ENCODE measurements at places on chromosomes 2 and 18.

GRCh38 chr2:25650256-25650655 lies 23.1 kb downstream of the DTNB start:
- DNase-seq: no peak

DNA sequence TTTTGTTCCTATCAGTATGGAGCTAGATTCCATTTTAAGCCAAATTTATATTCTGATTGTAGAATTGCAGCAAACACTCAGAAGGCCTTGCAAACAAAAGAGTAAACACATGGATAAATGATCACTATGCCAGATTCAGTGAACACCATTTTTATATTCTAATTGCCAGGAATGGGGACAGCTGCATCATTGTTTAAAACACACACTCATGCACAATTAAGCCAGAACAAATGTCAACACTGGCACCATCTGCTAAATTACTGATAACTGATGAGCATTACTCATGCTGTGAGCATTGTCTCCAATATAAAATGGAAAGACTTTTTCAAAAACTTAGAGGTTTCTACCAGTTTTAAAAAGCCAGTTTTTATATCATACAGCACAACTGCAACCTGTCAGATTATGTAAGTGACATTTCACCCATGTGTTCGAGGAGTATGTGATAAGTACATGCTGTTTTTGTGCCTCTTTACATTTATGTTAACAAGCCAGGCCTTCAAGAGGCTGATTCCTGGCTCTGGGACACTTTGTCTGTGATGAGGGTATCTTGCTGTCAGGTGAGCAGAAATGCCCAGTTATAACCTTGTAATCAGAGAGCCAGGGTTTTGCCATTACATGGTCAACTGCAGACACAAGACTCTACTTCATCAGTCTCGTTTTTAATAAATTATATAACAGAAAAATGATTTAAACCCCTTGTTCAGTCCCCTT lies 4.4 kb upstream of the ST8SIA5 start:
- peak; percentile 90 for DNase-seq

- DNase-seq: peak; percentile 8
These were observed 42.5 kb downstream of the LYPD6B start for GRCh38 chr2:149080971-149081370.

- peak; percentile 17 for DNase-seq
These were observed 75.8 kb upstream of the SLC1A4 start for GRCh38 chr2:64913357-64913869.

GRCh38 chr18:24273596-24273995 lies 124.0 kb downstream of the OSBPL1A start:
- no peak for DNase-seq

GRCh38 chr2:237759176-237759575 lies 39.4 kb upstream of the RBM44 start:
- no peak for DNase-seq

GRCh38 chr2:230348787-230349186 lies 21.8 kb downstream of the SP140L start:
- DNase-seq: no peak

GRCh38 chr2:11925295-11926066 lies 179.0 kb downstream of the LPIN1 start:
- no peak for DNase-seq

GRCh38 chr2:43405829-43406228 lies 179.4 kb upstream of the ZFP36L2 start:
- no peak for DNase-seq

DNA sequence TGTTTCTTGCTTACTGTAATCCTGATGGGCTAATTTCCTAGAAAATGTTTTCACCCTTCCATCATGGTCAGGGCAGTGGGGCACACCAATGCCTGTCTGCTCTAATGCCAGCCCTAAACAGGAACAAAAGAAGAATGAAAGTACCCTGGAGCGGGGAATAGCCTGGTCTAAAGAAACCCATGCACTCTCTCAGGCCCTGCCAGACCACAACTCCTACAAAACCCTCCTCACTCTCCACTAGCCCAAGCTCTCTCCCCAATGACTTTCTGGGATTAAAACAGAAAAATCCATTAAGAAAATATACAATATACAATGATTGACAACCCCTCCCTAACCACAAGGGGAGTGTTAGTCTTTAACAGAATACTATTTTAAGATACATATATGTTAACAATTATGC lies 67.6 kb downstream of the AAK1 start:
- DNase-seq: no peak

DNA sequence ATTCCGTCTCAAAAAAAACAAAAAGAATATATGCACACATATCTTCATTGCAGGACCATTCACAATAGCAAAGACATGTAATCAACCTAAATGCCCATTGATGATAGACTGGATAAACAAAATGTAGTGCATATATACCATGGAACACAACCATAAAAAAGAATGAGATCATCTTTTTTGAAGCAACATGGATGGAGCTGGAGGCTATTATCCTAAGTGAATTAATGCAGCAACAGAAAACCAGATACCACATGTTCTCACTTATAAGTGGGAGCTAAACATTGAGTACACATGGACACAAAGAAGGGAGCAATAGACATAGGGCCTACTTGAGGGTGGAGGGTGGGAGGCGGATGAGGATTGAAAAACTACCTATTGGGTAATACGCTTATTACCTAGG lies 8.8 kb downstream of the NT5C1B start:
- no peak for DNase-seq

DNA sequence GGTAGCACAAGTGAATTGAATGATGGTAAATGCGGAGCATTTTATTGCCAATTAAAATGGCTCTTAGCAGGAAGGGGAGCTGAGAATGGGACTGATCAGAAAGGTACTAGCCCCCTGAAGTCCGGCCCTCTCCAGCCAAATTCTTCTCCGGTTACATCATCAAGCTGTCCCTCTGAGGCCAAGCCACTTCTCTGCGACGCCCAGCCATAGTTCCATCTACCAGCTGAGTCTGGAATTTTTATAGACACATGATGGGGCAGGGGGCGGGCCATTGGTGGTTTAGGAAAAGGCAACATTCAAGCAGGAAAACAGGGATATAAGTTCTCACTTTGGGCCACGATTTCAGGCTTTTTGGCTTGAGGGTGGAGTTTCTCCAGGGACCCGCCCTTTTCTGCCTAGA lies 22.7 kb downstream of the RPRM start:
- no peak for DNase-seq

GRCh38 chr2:234091432-234091879 lies 41.0 kb downstream of the SPP2 start:
- DNase-seq: peak; percentile 23

DNA sequence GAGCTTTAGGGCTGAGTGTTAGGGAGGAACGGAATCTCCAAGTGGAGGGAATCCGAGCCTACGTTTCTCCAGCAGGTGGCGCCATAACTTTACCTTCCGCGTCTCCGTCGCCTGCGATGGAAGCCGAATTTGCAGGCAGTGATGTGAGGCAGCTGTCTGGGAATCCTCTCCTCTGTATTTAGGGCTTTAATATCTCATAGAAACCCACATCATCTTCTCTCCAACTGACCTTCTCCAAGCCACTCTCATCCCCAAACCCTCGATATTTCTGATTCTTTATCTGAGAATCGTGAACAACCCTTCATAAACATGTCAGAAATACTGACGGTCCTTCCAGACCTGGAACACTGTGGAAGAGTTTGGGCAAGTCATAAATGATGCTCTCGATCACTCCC lies 27.5 kb downstream of the SIX2 start:
- peak; percentile 76 for DNase-seq

DNA sequence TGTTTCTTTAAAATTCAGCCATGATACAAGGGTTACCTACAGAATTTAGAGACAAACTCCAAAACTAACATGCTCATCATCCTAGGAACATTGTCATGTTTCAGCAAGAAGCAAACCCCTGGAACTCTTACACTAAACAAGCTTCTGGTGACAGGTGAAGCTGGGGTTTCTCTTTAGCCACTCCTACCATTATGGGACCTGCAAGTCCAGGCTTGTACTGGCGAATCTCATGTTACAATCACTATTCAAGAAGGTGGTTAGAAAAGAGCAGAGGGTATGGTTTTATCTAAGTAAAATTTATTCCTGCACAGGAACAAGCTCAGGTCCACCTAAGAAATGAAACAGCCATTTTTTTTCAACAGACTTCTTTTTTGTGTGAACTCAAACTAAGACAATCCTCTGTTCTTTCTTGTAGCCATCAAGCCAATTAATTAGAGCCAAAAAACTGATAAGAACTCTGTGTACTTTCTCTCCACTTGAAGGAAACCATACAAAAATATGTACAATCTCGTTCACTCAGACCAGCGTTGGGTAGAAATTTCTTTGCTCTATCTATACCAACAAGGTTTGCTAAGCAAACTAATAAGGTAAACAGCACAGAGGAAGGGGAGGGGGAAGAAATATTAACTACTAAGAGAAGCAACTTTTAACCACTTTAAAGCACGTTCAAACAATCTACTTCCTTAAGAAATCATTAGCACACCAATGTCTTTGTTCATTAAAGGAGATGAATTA lies 63.3 kb upstream of the NEDD4L start:
- DNase-seq: peak; percentile 93

DNA sequence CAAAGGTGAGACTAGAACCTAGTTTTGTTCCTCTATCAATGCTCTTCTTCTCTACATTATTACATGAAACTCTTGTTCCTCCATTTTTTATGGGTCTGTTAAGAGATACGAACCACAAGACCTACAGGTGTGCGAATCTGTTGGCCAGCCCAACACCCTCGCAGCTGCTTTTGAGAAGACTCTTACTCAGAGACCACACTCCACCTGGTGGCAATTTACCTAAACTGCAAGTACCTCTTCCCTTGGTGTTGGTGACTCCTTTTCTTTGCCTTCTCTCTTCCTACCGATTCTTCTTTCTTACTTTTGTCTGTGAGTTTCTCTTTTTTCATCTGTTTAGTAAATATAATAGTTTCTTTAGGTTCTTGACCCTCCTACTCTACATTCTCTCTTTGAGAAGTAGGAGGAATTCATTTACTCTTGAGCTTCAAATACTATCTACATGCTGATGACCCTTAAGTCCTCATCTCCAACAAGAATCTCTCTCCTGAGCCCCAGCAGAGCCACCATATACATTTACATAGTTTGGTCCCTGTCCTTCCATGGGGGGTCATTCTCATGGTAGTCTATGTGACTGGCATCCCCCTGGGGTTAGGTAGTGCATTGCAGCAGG lies 81.8 kb upstream of the GAREM1 start:
- peak; percentile 60 for DNase-seq

DNA sequence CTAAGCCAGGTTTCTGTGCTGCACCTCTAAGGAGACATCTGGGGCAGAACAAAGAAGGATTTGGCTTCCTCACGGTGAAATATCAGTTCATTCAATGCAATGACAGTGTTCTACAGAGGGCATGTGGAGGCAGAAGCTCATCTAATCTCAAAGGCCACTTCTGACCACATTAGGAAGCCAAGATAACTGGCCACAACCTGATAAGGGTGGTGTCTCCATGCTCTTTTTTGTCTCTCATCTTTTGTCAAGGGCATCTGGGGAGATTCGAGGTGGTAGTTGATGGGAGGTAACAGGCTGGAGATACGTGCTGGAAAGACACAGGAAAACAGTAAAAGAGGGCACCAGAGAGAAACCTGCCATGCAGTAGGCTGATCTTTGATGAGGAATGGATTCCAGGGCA lies 303.9 kb downstream of the LRATD1 start:
- no peak for DNase-seq

DNA sequence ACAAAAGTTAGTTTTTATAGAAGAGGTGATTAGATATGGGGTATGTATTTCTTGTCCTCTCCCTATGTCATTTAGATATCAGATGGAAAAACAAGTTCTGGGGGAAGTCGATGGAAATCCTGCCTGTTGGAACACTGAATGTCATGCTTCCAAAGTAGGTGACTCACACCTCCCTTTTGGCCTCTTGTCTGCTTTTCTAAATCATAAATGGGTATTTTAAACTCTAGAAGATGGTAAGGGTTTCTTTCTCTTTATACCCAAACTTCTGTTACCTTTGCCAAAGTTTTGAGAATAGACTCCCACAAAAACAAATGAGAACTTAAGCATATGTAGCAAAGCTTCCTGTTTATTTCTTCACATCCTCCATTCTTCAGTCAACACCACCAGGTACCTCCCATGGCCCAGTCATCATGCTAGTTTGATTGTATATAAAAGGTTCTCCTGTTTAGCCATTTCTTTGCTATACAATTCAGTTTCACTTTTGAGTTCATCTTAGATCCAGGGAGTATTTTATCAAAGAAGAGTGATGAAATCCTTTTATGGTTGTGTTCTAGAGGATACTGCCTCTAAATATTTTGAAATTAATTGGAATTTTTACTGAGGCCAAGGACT lies 63.9 kb downstream of the PRKRA start:
- DNase-seq: no peak

GRCh38 chr18:3910512-3910911 lies 460.5 kb downstream of the TGIF1 start:
- peak; percentile 31 for DNase-seq

DNA sequence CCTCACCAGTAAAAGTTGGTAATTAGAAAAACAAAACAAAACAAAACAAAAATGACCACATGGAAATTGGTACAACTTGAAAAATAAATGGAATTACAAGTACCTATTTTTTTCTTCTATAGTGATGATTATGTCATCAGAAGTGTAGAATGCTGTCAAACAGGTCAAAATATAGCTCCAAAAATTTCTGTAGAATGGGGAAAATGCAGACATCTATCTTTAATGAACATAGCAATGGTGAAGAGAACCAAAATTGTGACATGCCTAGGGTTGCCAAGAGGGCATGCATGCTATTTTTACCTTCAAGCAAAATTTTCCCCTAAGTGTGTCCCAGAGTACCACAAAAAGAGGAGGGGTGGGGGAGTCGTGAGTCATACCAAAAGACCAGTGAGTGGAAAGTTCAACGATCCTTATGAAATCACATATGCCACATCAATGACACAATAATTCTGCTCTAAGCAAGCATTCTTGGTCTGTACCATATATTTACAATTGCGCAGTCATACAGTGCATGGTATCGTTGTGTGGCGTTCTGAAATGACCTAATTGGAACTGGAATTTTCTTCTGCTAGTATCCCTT lies 1436.4 kb downstream of the SUCLG1 start:
- no peak for DNase-seq

- DNase-seq: no peak
These were observed 10.6 kb downstream of the PLEKHB2 start for GRCh38 chr2:131115752-131116151.

GRCh38 chr2:30398084-30398873 lies 48.8 kb upstream of the LCLAT1 start:
- DNase-seq: no peak

DNA sequence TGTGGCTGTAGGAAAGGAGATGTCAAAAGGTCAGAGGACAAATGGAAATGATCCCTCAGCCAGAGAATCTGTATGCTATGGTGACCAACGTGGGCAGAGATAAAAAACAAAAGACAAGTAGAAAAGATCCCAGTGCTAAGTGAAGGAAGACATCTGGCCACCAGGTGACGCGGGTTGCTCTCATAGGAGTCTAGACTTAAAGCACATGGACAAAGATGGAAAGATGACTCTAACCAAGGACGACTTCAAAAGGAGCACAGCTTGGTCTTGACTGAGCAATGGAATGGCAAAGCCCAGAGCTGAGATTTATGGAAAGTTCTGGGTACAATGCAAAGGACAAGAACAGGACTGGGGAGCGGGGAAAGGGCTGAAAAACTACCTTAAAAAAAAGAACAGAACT lies 96.8 kb downstream of the CLIP4 start:
- DNase-seq: peak; percentile 28

All from NCI-H2171 treated with DMSO at 0.1 percent for 48 hours (cell line).